Pulmonary artery endothelial cell (primary cell): ENCODE measurements at places on chromosomes 7 and 10.

GRCh38 chr10:126736727-126737126, 66.2 kb upstream of the C10orf90 start:
- no peak for DNase-seq

GRCh38 chr10:89134963-89135362, 72.2 kb downstream of the CH25H start:
- DNase-seq: no peak

DNA sequence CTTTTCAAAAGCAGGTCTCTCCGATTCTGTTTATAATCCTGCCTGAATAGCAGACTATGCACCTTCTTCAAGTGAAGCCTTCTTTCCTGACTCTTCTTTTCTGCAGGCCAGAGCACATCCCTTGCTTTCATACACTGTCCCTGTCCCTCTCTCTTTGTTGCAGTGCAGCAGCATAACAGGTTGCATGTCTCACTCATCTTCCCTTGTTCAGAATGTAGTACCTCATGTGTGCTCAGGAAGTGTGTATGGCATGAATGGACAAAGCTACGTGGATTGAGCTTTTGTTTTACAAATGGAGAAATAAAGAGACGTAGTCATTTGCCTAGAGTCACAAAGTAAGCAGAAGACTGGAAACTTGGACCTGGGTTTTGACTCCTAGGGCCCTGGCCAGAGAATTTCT, 68.0 kb downstream of the PTPRZ1 start:
- no peak for DNase-seq

- no peak for DNase-seq
Measured at GRCh38 chr7:108875139-108875538, 305.5 kb downstream of the DNAJB9 start.

GRCh38 chr7:156778201-156778600, 114.8 kb downstream of the LMBR1 start:
- DNase-seq: no peak

GRCh38 chr10:80664071-80664680, 126.5 kb downstream of the SH2D4B start:
- peak; percentile 11 for DNase-seq

DNA sequence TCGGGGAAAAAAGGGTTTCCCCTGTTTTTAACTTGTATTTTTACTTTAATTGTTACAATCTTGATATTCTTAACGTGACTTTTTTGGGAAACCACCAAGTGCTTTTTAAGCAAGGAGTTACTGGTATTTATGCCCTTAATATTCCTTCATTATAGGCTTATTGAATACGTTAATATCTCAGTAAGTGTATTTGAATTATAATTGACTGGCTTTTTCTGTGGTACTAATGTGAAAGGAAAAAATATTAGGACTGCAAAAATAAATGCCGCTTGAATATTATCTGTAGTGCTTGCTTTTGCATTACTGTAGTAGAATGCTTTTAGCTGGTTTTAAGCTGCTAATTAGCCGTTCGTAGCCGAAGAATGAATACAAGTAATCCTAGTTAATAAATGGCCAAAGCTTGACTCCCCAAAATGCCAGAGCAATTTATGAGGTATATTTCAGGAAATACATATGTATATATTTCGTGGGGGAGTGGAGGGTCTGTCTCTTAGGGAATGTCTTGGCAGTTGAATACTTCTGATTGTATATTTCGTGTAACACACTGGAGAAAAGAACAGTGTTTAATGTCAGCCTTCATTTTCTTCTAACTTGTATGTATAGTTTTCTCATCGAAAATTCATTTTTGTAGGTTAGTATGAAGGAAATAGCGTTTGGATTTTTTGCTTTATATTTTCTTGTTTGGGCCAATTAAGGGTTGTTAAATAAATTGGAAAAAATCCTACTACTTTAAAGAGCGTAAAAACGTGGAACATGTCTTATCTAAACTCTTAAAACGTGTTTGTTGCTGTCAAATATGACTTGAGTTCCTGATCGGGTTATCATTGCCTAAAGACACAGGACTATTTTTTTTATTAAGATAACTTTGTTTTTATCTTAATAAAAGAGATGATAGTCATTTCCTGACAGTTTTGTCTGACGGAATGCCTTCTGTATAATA, 1.5 kb downstream of the PDCD4 start:
- DNase-seq: no peak

- DNase-seq: no peak
Measured at GRCh38 chr10:124605856-124606812, 138.0 kb downstream of the FAM53B start.

DNA sequence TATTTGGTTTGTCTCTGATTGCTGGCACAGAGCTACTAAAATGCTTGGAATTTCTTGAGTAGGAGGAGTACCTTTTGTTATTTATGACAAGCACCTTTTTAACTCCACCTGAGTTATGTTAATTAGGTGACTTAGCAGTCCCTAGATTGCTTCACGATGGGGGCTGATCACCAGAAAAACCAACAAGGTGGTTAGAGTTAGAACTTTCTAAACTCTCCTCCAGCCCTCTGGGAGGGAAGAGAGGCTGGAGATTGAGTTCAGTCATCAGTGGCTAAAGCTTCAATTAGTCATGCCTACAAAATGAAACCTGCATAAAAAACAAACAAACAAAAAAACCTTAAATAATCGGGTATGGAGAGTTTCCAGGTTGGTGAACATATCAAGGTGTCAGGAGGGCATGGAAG, 23.6 kb upstream of the ING3 start:
- no peak for DNase-seq

GRCh38 chr7:117072620-117073118, 119.4 kb downstream of the ST7 start:
- peak; percentile 44 for DNase-seq

GRCh38 chr10:88893611-88894010, 13.6 kb downstream of the STAMBPL1 start:
- no peak for DNase-seq

DNA sequence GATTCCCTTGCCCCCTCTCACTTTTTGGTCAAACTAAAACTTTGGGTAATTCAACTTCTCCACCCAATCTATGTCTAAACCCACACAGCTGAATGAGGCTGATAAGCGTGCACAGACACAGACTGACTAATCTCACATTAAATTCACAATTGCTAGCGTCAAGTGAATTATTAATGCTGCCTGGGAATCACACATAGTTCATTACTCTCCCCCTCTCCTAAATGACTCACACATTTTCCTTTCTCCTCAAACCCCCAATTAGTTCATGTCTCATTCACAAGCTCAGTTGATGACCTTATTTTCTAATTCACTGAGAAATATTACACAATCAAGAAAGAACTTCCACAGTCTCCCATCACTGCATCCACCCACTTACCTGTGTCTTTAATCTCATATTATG, 14.5 kb downstream of the KLF14 start:
- DNase-seq: no peak

GRCh38 chr7:51070151-51070550, 246.5 kb downstream of the COBL start:
- no peak for DNase-seq

- DNase-seq: no peak
Measured at GRCh38 chr7:157476201-157476600, 139.4 kb downstream of the DNAJB6 start.

DNA sequence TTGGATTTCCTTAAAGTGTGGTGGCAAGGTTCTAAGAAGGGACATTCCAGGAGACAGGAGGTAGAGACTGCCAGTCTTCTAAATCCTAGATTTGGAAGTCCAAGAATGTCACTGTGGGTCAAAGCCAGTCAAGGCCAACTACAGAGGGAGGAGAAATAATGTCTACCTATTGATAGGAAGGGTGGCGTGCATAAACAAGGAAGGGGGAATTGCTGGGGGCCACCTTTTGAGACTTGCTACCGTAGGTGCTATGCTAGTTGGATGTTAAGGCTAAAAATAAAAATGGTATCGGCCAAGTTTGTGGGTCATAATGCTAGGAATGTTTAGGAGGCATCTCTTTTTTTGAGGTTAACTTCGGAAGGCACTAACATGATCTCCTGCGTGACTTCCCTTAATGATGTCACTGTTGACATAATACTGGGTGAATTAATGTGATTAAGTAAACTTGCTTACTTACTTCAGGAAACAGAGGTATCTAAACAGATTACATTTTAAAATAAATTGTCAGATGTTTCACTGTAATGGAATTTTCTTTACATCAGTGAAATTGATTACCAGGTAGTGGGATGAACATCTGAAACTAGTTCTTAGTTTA, 4.8 kb downstream of the BTRC start:
- DNase-seq: no peak

DNA sequence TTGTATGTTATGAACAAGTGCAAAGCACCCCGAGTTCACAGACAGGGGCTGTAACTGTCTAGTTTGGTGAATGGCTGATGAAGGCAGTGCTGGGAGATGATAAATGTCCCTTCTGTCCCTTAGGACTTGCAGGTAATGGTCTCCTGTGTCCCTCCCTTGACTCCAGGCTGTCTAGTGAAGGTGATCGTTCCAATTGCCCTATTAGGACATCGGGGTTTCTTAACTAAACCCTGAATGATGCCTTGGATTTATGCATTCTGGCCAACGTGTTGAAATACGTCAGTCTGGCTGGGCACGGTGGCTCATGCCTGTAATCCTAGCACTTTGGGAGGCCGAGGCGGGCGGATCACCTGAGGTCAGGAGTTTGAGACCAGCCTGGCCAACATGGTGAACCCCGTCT, 69.4 kb downstream of the PFKFB3 start:
- no peak for DNase-seq

- no peak for DNase-seq
Measured at GRCh38 chr10:131047501-131047900, 264.0 kb downstream of the TCERG1L start.

GRCh38 chr10:59793919-59794318, 40.7 kb upstream of the MRLN start:
- DNase-seq: no peak

DNA sequence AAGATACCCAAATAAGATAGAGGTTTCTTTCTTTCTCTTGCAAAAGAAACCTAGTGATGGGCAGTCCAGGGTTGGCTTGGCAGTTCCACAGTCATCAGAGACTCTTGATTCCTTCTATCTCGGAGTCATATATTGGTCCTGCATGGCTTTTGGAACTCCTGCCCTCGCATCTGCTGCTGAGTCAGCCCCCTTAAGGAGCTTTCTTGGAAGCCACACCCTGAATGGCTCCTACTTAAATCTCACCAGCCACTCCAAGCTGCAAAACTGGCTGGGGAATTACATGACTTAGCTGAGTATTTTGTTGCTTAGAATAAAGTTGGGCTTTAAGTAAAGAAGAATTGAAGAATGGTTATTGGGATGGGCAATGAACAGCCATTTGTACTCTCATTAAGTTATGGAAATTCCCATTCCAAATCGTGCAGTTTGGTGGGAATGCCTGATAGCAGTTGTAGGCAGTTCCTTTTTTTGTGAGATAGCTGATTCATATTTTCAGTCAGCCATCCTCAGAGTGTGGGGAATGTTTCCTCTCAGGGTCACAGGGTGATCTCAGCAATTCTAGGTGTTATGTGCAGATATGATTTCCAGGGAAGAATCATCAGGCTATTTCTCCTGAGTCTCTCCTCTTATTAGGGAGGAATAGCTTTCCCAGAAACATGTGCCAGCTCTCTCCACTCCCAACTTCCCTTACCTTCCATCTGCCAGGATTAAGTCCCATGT, 209.9 kb downstream of the BBS9 start:
- no peak for DNase-seq

DNA sequence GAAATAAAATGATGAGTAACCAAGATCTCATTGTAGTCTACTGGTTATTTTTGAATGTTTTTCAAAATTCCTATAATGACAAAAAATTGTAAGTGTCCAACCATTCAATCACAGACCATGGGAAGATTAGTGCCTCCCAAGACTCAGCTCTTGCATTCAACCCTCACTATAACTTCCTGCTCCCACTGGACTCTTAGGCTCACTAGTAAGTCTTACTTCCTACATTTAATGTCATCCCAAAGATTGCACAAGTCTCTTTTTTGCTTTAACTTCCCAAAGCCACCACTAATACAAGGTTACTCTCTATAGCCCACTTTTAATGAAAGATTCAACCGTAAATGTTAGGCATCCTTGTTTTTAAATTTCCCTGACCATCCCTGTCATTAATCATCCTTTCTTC, 111.9 kb upstream of the NRBF2 start:
- DNase-seq: no peak
